Kidney (tissue), 22 donors: ENCODE measurements at places on chromosomes 2 and 18. TPM values are rescaled to one million over a fixed set of nuclear protein-coding genes. Genes with fewer than 3 reads are reported as not detected.

Gene MATN3
- 2.3 TPM for polyA plus RNA-seq

Gene CLEC4F
- not detected for polyA plus RNA-seq

Gene RPRM
- 1.3 TPM for polyA plus RNA-seq

Gene GDF7
- polyA plus RNA-seq = 1.8 TPM

Gene SOX11
- not detected for polyA plus RNA-seq

- DNase-seq = no peak
These were observed 3.8 kb downstream of the VPS54 start for GRCh38 chr2:64015391-64015790.

- DNase-seq = no peak
These were observed 134.2 kb downstream of the FOXI3 start for GRCh38 chr2:88318071-88318955.

DNA sequence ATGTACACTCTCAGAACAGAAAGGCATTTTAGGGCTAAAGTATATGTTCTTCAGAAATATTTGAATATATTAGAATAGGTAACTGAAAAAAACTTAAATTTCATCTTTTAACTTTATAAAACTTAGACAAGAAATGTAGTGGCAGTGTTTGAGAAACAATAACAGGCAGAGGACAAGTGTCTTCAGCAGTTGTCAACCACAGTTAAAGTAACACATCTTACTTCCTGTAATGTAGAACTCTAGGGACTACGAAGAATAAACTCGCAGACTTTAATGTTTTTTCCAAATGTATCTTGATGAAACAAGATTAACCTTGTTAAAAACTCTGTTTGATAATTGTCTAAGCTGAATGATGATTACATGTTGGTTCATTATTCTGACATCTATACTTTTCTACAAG, 50.7 kb downstream of the RMDN2 start:
- no peak for DNase-seq

GRCh38 chr2:19868701-19869580, 32.8 kb downstream of the TTC32 start:
- peak; percentile 85 for DNase-seq

DNA sequence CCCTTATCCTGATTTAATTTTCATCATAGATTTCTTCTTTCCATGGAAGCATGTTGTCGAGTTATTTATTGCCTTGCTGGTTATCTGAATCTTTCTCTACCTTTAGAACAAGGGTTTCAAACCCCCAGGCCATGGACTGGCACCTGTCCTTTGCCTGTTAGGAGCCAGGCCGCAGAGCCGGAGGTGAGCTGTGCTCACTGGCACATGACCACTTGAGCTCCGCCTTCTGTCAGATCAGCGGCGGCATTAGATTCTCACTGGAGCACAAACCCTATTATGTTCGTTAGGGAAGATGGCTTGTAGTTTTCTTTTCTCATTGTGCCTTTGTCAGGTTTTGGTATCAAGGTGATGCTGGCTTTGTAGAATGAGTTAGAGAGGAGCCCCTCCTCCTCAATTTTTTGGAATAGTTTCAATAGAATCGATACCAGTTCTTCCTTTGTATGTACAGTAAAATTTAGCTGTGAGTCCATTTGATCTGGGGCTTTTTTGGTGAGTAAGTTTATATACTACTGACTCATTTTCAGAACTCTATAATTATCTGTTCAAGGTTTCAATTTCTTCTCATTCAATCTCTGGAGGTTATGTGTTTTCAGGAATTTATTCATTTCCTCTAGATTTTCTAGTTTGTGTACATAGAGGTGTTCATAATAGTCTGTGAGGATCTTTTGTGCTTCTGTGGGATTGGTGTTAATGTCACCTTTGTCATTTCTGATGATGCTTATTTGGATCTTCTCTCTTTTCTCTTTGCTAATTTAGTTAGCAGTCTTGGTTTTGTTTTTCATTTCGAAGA, 668.0 kb upstream of the FAM98A start:
- no peak for DNase-seq

- no peak for DNase-seq
These were observed 45.3 kb downstream of the POLE4 start for GRCh38 chr2:75003773-75004172.

DNA sequence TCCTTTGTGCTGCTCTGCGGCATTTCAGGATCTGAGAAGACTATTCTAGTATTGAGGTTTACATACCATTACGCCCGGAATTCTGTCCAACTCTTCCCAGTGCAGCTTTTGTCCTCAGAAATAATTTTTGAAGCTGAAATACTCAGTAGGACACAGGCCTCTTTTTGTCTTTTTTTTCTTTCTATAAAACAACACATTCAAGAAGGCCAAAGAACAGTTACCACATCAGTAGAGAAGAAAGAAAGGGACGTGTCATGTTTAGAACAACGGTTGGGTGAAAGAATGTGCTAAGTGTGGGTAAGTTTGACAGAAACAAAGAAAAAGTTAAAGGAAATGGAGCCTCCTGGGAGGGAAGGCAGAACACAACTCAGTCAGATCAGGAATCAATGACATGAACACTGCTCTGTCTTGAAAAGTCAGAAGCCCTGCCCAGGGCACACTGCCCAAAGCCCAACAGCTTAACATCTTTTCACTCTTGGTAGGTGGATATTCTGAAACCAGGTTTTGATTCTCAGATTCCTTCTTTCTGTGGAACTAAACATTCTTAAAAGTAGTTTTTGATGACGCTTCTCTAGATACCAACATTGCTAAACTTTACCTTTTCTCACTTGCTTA, 198.6 kb upstream of the CWC22 start:
- no peak for DNase-seq

- DNase-seq = no peak
These were observed 208.1 kb downstream of the IKZF2 start for GRCh38 chr2:212943351-212943750.

- no peak for DNase-seq
These were observed 75.7 kb downstream of the ADD2 start for GRCh38 chr2:70692256-70692655.

GRCh38 chr2:46720592-46721185, 194.9 kb downstream of the MCFD2 start:
- no peak for DNase-seq

DNA sequence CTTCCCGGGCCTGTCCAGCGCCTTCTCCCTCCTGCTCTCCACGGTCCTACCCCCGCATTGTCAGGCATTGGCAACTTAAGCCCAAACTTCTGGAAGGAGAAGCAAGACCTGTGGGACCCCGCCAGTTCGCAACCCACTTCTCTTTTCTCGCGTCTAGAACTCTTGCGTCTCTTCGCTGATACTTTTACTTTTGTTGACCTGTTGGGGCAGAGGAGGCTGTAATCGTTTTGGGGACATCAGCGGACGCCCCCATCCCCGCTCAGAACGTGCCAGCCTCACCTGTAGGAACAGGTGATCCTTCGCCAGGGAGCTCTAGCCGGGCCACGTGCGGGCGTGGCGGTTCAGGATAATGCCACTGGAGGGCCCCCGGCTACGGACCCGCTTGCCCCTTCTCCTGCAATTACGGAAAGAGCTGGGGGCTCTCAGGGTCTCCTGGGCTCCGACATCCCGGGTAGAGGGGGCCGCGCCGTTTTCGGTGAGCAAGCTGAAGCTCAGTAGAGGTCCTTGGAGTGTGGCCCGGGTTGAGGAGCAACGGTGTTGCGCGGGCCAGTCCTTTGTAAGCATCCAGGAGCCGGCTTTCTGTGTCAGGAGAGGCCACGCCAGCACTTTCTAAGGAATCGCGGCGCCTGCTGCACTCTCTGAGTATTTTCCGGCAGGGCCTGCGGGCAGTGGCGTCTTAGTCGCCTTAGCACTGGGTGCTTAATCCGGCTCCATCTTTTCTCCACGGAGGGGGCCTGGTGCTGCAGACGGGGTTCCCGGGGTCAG, 1.6 kb downstream of the MTCL1 start:
- DNase-seq = peak; percentile 79
